ACHN (cell line): ENCODE measurements at places on chromosomes 7 and 10.
A peak's percentile ranks its signal among the peaks of the same experiment; 100 is the strongest.

- no peak for DNase-seq
Observed at GRCh38 chr7:19290968-19291367, 145.7 kb upstream of the FERD3L start.

DNA sequence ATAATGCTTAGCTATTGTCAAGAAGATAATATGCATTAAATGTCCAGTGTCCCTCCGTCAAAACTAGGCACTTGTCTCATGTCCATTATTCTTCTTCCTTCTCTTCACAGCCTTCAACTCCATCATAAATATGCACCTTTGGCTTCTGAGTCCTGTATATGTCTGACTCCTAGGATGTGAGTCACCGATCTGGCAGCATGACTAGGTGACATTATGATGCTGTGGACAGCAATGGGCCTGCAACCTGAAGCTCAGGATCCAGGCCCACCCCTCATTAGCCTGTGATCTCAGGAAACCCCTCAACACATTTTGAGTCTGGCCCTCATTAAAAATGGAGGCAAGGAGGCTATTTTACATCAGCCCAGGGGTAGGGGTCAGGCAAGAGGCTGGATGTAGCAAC is 362.5 kb upstream of the ZMIZ1 start:
- DNase-seq, result no peak

DNA sequence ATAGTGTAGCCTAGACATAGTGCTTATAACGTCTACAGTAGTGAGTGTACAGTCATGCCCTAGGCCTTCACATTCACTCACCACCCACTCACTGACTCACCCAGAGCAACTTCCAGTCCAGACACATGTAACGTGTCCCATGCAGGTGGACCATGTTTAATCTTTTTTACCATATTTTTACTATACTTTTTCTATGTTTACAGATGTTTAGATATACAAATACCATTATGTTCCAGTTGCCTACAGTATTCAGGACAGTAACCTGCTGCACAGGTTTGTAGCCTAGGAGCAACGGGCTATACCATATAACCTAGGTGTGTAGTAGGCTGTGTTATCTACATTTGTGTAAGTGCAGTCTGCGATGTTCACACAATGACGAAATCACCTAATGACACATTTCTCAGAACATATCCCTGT is 11.0 kb downstream of the MPP7 start:
- peak; percentile 62 for DNase-seq

DNA sequence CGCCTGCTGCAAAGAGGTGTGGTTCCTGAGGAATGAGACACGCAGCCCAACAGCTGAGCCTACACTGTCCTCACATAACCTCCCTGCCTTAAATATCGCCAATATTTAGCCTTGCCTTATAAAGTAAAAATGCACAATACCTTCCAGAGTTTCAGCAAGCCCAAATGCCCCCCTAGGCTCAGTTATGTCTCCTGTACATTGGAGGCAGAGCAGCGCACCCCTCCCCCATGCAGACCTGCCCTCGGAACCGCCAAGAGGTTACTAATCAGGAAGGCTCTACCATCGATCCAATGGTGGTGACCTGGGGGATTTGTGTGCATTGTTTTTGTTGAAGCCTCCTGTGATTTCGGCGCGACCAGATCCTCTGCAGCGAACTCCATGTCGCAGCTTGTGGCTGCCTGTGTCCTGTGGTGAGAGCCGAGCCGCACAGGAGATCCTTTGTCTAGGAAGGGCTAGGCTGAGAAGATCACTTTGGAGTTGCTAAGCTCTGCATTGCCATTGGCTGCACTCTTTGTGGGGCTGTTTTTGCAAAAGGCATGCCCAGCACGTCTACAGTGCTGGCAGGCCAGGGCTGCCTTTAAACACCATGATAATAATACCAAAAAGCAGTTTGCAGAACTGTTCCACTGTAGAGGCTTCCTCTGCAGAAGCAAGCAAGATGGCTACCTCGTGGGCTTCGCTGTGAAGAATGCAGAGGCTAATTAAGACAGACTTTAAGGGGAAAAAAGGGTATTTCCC is 40.1 kb downstream of the TET1 start:
- DNase-seq, result peak; percentile 73

DNA sequence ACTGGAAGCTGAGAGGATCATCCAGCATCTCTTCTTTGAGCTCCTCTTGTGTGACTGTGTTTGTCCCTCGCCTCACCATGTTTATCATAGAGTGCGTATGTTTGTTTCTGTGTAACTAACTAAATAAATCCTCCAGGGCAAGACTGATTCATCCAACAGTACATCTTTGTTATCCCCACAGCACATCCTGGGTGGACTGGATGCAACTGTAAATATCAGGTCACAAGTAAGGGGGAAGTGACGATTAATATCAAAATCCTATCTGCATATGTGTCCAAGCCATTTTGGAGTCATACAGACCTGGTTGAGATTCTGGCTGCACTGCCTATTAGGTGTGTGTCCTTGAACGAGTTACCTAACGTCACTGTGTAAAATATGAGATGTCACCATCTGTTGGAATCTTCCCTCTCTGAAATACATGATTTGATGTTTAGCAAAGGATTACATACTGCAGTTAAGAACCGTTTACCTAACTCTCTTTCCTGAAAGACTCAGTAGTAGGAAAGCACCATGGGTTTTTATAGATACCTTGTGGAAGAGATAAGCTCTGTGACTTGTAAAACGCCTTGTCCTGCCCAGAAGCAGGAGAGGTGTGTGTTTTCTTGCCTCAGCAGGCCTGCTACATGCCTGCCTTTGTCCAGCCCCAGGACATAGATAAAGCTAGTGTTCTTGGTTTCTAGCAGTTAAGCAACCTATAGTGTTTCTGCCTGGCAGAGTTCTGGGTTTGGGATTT is 25.8 kb downstream of the WBP1L start:
- no peak for DNase-seq

GRCh38 chr10:51313773-51314478 is 239.6 kb downstream of the PRKG1 start:
- no peak for DNase-seq

GRCh38 chr7:43658718-43659548 is 70.4 kb downstream of the COA1 start:
- peak; percentile 72 for DNase-seq

GRCh38 chr7:73668103-73668885 is 663 bp downstream of the VPS37D start:
- DNase-seq, result no peak

DNA sequence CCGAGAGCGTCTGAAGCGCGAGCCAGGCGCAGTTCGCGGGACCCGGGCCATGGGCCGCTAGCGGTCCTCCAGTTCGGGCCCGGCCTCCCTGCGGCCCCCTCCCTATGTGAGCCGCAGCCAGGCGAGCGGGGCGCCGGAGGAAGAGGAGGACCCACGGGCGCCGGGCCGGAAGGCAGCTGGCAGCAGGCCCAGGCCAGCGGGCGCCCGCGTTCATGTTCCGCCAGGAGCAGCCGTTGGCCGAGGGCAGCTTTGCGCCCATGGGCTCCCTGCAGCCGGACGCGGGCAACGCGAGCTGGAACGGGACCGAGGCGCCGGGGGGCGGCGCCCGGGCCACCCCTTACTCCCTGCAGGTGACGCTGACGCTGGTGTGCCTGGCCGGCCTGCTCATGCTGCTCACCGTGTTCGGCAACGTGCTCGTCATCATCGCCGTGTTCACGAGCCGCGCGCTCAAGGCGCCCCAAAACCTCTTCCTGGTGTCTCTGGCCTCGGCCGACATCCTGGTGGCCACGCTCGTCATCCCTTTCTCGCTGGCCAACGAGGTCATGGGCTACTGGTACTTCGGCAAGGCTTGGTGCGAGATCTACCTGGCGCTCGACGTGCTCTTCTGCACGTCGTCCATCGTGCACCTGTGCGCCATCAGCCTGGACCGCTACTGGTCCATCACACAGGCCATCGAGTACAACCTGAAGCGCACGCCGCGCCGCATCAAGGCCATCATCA is 1.1 kb downstream of the ADRA2A start:
- DNase-seq, result no peak

DNA sequence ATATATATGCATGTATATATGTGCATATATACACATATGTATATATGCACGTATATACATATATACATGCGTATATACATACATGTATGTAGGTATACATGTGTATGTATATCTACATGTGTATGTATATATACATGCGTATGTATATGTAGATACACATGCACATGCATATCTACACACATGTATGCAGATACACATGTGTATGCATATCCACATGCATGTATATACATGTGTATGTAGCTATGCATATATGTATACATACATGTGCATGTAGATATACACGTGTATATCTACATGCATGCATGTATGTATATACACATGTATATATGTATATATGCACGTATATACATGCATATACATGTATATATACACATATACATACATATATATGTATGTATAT is 95.8 kb upstream of the STEAP4 start:
- no peak for DNase-seq

GRCh38 chr10:20237586-20237985 is 421.4 kb downstream of the PLXDC2 start:
- no peak for DNase-seq

DNA sequence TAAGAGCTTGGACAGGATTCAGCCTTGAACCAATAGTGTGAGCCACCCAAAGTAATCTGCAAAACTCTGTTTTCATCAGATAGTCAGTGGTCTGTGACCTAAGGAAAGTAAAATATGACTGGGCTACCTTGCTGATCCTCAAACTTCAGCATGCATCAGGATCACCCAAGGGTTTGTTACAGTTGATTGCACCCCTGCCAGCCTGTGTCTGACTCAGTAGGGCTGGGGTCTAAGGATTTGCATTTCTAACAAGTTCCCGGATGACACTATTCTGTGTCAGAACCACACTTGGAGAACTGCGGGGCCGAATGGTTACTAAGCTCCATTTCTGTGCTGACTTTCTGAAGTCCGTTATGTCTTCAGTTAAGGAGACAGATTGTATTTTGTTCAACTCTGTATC is 40.6 kb upstream of the TSPAN13 start:
- peak; percentile 96 for DNase-seq

GRCh38 chr10:113000876-113001598 is 51.0 kb downstream of the TCF7L2 start:
- DNase-seq, result peak; percentile 31

GRCh38 chr10:63829573-63830149 is 308.5 kb downstream of the REEP3 start:
- no peak for DNase-seq

- peak; percentile 96 for DNase-seq
Observed at GRCh38 chr10:126062131-126063032, 166.0 kb downstream of the FANK1 start.

DNA sequence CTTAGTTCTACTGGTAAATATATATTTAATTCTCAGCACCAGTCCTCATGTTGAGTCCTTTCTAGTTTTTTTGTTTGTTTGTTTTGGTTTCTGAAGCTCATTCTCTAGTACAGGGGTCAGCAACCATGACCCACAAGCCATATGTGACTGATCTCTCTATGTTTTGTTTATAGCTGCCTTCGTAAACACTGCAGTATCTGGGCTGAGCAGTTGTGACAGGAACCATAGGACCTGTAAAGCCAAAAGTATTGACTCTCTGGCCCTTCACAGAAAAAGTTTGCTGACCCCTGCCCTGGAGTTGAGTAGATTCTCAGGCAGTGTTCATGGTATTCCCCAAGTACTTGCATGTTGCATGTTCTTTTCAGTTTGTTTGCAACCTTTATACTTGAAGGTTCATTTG is 20.8 kb downstream of the NET1 start:
- DNase-seq, result no peak

DNA sequence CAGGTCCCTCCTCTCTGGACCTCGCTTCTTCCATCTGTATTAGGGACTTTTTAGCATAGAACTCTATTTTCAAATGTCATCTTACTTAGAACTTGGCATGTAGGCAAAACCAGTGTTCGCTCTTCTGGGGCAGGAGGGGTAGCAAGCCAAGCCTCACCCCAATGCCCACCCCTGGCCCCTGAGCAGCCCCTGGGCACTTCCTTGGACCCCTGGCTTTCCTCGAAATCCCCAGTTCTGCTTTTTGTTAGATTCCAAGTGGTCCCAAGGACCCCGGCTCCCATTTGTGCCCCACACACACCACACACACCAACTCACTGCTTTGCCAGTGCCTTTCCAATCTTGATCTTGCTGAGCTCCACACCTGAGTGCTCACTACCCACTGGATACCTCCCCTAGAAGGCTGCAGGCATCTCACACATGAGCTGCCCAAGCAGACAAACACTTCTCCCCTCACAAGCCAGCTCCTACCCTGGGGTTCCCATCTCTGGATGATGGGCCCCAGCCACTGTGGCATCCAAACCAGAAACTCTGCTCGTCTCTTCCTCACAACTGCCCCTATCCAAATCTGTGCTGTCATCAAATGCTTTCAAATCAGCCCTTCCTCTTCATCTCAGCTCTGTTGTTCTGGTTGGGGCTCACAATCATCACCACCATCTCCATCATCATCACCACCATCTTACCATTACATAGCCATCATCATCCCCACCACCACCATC is 167.9 kb upstream of the ZMIZ1 start:
- no peak for DNase-seq

DNA sequence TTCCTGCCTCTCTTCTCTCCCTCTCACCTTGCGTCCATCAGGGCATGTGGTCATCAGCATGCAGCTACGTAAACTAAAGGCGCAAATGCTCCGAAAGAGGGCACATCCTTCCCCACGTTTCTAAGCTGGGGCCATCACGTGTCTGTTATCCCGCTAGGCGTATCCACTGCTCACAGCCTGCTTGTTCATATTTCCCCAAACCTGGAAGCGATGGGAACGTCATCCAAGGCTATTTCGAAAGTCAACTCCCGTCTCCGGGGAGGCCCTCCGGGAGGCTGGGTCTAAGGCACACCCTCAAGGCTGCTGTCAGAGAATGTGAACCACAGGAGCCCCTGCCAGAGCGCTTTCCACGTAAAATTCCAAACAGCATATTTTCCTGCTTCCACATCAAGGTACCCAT is 199.2 kb downstream of the DIP2C start:
- DNase-seq, result no peak

DNA sequence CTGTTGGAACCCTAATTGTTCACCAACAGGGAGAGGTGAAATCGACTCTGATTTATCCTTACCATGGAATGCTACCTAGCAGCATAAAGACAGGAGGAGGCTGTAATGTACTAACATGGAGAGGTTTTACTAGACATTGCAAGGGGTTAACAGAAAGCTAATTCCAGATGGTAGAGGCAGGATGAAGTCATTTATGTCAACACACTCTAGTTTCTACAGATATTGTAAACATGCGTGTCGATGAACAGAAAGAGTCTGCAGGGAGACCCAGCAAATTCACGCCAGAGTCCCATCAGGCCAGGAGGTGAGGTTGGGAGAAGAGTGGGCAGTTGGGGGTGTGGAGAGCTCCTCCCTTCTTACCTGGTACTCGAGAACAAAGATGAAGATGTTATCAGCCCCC is 7.0 kb downstream of the NPC1L1 start:
- DNase-seq, result no peak

GRCh38 chr10:70853457-70853856 is 34.9 kb downstream of the PCBD1 start:
- no peak for DNase-seq

- DNase-seq, result no peak
Observed at GRCh38 chr7:77309714-77310220, 106.4 kb downstream of the GSAP start.

- DNase-seq, result no peak
Observed at GRCh38 chr10:68367121-68367520, 34.4 kb upstream of the PBLD start.

DNA sequence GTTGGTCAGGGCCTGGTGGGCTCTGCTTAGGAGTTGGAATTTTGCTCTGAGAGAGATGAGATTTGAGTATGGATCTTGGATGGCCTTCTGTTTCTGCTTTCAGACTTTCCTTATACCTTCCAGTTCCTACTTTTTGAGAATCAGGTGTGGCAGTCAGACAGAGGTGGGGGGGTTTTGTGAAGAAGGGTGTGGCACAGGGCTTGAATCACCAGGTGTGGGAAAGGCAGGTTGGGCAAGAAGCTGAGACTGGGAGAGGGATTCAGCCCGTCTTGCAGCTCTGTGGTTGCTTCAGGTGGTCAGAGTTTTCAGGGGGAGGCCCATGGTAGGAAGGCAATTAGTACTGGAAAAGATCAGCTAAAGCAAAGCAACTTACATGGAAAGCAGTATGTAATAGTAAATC is 340.2 kb downstream of the LRMDA start:
- no peak for DNase-seq
